ENCODE measurements at places on chromosomes 11 and 22.
A peak's percentile ranks its signal among the peaks of the same experiment; 100 is the strongest.

- no peak for DNase-seq
These were observed 34.4 kb upstream of the ZBED5 start for GRCh38 chr11:10892250-10892649.

GRCh38 chr11:29317694-29318093, 699.1 kb downstream of the KCNA4 start:
- no peak for DNase-seq

DNA sequence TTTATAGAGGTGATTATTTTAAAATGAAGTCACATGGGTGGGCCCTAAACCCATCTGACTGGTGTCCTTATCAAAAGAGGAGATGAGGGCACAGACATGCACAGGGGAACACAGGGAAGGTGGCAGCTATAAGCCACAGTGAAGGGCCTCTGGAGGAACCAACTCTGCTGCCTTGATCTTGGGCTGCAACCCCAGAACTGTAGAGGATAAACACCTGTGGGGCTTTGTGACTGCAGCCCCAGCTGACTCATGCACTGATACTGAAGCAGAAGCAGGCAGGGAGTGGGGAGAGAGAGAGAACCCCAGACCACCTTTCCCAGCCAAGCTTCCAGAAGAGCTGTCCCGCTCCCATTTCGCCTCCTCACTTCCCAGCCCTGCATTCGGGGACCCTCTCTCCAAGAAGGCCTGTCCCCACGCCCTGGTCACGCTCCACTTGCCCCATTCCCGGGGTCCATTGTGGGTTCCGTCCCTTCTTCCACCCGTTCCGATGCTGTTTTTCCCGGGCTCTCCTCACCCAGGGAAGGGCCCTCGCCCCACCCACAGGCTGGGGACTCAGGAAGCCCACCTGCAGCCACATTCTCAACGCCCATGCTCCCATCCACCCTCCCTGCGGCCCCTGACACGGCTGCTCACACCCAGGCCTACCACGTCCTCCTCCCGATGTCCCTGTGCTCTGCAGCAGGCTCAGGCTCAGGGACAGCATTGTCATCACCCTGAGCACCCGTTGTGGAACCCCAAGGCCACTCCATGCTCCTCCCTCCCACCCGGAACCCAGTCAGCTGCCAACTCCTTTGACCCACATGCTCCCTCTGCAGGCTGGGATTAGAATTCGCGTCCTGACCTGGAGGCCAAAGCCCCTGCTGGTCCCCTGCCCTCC, 90.8 kb upstream of the SHANK2 start:
- peak; percentile 51 for DNase-seq

DNA sequence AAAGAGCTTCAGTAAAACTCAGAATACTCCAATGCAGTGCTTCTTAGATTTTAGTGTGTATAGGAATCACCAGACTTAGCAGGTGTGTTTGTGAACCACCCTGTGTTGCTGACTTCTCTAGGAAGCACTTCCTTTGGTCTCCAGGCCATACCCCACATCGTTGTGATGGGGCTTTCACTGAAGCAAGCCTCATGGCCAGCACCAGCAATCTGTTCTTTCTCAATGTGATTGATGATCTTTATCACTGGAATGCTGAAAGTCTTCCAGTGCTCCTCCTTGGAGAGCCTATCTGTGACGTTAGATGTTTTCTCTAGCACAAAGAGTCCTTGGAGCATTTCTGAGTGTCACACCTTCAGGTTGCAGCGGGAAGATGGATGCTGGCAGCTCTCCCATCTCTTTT, 280.5 kb downstream of the DDX10 start:
- no peak for DNase-seq

- no peak for DNase-seq
These were observed 7.8 kb downstream of the AMPD3 start for GRCh38 chr11:10462746-10463300.

GRCh38 chr11:33867561-33867960, 24.3 kb downstream of the LMO2 start:
- DNase-seq = no peak

DNA sequence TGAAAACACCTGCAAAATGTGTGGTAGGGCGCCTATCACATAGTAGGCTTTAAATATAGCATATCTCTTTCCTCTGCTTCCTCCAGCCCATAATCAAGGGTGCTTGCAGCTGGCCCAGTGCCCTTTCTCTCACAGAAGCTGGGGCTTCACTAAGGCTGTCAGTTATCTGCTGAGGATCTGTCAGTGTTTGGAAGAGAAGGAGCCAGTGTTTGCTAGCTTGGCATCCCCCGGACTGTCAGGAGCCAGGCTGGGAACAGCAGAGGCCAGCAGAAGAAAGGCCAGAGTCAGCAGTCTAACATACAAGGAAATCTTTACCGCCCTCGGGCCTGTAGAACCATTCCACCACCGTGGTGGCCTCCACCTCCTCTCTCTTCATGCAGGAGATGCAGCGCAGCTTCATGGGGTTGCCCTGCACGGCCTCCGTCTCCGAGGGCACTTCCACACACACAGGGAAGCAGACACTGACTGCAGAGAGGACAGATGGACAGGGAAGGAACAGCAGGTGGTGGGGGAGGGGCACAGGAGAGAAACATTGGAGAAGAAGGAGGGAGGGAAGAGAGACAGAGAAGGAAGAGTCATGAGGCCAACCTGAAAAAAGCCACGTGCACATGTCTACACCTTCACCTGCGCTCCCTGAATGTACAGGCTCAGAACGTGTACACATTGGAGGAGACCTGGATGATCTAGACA, 9.0 kb downstream of the SCN3B start:
- no peak for DNase-seq

DNA sequence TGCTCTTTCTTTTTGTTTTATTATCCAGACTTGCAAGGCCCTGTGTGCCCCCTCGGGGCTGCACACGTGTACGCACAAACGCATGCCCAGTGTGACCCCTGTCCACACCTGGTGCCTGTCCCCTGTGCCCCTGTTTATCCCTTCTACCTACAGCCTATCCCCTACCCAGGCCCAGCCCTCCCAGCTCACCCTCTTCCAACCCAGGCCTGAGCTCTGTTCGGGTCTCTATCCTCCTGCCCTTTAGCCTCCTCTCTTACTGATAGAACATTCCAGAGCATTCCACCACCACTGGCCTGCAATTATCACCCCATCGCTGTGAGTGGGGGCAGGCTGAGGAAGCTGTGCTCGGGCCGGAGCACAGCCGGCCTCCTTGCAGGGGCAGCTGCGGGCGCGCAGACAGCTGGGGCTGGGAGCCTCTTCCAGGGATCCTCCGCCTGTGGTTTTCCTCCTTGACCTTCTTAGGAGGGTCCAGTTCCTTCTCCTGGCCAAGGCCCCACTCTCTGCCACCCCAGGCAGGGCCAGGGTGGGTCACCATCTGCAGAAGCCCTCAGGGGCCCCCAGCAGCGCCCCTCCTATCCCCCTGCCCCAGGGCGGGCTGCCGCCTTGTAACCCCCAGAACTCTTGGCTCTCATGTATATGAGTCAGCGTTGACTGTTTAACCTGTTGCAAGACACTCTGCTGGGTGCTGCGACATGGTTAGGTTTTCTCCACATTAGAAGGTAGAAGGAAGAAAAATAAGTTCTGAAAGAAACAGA, 41.8 kb upstream of the KCNQ1OT1 start:
- DNase-seq = no peak

- DNase-seq = no peak
These were observed 15.2 kb downstream of the ATXN10 start for GRCh38 chr22:45686836-45687235.

GRCh38 chr22:41000941-41001721, 50.0 kb downstream of the RBX1 start:
- no peak for DNase-seq

DNA sequence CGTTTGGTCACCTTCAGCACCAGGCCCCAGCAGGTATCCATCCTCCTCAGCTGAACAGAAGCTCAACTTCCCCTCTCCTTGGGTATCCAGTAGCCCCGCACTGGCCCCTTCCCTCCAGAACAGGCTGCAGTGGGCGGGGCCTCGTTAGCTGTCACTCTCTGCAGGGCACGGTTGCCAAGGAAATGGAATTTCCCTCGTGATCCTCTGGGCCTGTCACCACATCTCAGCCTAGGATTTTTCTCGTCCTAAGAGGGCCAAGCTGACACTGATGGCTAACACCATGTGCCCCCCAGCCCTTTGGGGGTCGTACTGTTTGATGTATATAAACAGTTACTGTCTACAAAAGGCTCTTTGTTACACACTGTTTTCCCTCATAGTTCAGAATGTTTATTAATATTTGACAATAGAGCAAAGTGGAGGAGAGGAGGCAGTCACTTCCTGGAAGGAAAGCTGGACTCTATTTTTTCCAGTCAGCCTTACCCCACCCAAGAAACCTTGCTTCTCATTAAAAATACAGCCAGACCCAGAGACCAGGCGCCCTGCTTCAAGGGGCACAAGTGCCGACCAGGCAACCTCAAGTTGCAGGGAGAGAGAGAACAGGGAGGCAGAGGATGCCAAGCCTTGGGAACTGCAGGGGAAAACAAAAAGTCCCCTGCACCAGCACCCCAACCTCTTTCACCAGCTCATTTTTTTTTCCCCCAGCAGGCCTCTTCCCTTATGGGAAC, 44.5 kb downstream of the FEZ1 start:
- no peak for DNase-seq

DNA sequence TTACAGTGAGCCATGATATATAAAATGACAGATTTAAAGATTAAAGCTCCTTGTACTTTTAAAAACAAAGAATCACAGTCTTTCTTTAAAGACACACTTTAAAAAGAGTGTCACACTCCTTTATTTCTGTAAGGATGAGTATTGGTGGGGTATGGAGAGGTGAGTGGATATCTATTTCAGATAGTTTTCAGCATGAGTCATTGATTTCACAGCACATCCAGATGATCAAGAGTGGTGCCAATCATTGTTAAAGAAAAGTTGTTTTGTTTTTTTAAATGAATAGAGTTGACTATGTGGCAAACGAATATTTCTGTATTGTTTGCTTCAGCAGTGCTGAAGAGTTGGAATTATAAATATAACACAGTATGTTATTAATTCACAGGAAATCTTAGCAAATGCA, 52.5 kb downstream of the FAR1 start:
- no peak for DNase-seq

- DNase-seq = no peak
These were observed 148.3 kb upstream of the CADM1 start for GRCh38 chr11:115652496-115652895.

GRCh38 chr11:34475656-34476055, 36.9 kb downstream of the CAT start:
- DNase-seq = no peak

- DNase-seq = peak; percentile 32
These were observed 37.8 kb downstream of the PAMR1 start for GRCh38 chr11:35487532-35488078.

DNA sequence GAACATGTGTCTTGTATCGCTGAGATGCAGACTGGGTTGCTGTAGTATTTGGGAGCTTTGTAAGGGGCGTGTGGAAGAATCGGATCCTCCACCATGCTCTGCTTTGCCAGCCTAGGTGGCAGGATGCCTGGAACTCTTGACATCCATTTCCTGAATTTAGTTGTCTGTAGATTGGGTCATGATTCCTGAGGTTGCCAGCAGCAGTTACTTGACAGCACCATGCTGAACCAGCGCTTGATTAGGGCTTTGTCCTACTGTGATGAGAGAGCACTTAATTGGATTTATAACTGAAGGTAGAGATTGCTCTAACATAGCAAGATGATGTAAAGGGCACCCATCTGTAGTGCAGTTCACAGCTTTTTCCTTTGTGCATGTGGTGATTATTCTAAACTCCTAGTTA, 75.6 kb upstream of the HORMAD2 start:
- no peak for DNase-seq

- no peak for DNase-seq
These were observed 4.4 kb downstream of the PGGHG start for GRCh38 chr11:293271-293851.

GRCh38 chr11:78469896-78470295, 52.3 kb upstream of the GAB2 start:
- DNase-seq = no peak

- DNase-seq = no peak
These were observed 30.3 kb downstream of the MARK2 start for GRCh38 chr11:63869171-63869591.

DNA sequence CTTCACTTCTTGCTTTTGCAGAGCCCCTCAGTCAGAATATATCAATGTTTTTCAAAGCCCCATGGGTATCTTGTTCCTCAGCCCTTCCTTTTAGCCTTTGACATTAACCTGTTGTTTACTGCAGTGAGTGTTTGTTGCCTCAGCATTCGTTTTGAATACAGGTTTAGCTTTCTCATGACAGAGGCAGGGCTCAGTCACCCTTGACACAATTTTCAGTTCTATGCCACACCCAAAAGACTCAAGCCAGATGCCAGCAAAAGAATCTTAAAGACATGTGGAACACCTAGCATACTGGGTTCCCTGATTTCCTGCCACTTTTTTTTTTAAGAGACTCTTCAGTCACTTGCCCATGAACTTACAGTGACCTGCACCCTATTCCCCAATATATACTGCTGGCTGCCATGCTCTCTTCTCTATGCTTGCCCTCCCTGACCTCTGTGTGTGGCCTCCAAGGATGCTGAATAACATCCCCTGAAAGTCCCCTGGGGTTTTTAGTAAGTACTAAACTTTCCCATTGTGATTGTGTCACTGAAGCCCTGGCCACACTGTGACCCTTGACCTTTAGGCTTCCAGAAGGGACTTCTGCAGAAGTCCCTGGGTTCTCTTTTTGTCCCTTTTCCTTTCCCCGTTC, 1225.5 kb downstream of the TBC1D22A start:
- DNase-seq = no peak

DNA sequence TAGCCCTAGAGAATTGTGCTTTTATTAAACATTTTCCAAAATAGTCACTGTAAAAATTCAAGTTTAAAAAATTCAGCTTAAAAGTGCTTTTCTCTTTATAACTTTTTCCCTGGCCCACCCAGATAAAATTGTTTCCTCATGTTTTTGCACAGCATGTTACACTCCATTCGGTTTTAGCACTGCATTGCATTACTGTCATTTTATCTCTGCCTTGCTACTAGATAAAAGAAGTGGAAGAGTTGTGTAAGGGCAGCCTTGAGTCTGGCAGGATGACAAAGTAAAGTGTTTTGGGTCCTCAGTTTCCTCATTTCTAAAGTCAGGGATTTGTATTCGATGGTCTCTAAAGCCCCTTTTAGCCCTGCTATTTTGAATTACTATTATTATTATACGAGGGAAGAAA, 99.8 kb downstream of the ATM start:
- DNase-seq = no peak

GRCh38 chr22:24003887-24004286, 1.4 kb downstream of the GSTT4 start:
- no peak for DNase-seq

- no peak for DNase-seq
These were observed 85.1 kb downstream of the MYO7A start for GRCh38 chr11:77213029-77213579.

Data from SW480 (cell line).